ENCODE measurements at places on chromosomes 13 and 19. TPM values are rescaled to one million over a fixed set of nuclear protein-coding genes. Genes with fewer than 3 reads are reported as not detected.

The BST2 gene
- total RNA-seq: 4.5 TPM

The ZNF568 gene
- total RNA-seq: 11.5 TPM

The ZNF865 gene
- total RNA-seq: 3.3 TPM

The EID2B gene
- total RNA-seq: 3.6 TPM

The MEIS3 gene
- 46.6 TPM for total RNA-seq

The CEACAM1 gene
- not detected for total RNA-seq

The ZNF382 gene
- 8.6 TPM for total RNA-seq

The ZNF540 gene
- 0.89 TPM for total RNA-seq

The CNFN gene
- total RNA-seq: not detected

The NKPD1 gene
- under 0.01 TPM for total RNA-seq

The NLRP11 gene
- total RNA-seq: not detected

The PLK5 gene
- 0.14 TPM for total RNA-seq

The ZNF416 gene
- total RNA-seq: 4.9 TPM

The CRLF1 gene
- total RNA-seq: 3.0 TPM

The KL gene
- not detected for total RNA-seq

The NPAS1 gene
- total RNA-seq: 0.09 TPM

The PLEKHF1 gene
- total RNA-seq: 7.3 TPM

The CEACAM16 gene
- total RNA-seq: not detected

The FCER2 gene
- not detected for total RNA-seq

The ZNF256 gene
- total RNA-seq: 3.6 TPM

The ACER1 gene
- not detected for total RNA-seq

The CD37 gene
- under 0.01 TPM for total RNA-seq

The SLC10A2 gene
- not detected for total RNA-seq

The RYR1 gene
- not detected for total RNA-seq

The FUT1 gene
- 0.28 TPM for total RNA-seq

The KLK14 gene
- not detected for total RNA-seq

The ZNF724 gene
- 1.8 TPM for total RNA-seq

Measured in smooth muscle cell of the umbilical artery (primary cell).